ENCODE measurements at places on chromosomes 11 and 22.

DNA sequence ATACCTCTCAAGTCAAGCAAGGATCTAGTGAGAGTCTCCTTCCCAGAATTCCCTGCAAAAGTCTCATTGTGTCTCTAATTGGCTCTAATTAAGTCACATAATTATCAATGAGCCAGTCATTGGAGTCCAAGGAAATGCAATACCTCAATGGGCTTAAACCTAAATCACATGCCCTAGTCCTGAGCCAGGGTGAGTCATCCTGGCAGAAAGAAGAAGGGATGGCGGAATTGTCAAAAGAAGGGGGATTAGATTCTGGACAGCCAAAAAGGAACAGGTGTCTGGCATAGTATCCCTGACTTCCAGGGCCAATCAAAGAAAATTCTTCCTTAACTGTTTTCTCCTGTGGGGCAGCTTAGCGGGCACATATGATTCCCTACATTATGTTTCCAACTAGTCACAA, 25.1 kb upstream of the LDLRAD3 start:
- no peak for DNase-seq

- DNase-seq, result no peak
Measured at GRCh38 chr11:36530840-36531239, 20.8 kb upstream of the TRAF6 start.

DNA sequence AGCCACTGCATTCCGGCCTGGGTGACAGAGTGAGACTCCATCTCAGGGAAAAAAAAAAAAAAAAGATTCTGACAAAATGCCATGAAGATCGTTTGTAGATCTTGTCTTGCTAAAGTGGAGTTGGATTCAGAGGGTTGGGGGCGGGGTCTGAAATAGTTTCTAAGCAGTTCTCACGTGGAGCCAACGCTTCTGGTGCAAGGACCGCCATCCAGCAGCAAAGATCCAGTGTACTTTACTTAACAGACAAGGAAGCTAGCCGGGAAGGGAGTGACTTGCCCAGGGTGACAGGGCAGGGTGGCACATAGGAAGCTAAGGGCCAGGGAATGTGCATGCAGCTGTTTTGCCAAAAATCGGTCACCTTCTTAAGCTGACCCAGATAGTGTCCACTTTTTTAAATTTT, 27.4 kb downstream of the APOL1 start:
- DNase-seq, result no peak

DNA sequence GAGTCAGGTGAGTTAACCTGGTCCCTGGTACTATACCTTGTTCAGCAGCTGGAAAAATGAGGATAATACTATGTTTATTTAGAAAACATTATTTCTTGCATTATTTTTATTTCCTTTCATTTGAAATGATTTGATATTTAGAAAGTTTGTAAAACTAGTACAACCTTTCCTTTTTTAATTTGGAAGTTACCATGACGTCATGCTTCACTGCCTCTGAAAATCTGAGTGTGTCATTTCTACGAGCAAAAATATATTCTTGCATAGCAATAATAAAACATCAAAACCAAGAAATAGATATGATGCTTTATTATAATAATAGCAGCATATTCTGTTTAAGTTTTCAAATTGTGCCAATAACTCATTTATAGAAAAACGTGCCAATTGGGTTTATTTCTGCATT, 1445.0 kb upstream of the RAG2 start:
- no peak for DNase-seq

DNA sequence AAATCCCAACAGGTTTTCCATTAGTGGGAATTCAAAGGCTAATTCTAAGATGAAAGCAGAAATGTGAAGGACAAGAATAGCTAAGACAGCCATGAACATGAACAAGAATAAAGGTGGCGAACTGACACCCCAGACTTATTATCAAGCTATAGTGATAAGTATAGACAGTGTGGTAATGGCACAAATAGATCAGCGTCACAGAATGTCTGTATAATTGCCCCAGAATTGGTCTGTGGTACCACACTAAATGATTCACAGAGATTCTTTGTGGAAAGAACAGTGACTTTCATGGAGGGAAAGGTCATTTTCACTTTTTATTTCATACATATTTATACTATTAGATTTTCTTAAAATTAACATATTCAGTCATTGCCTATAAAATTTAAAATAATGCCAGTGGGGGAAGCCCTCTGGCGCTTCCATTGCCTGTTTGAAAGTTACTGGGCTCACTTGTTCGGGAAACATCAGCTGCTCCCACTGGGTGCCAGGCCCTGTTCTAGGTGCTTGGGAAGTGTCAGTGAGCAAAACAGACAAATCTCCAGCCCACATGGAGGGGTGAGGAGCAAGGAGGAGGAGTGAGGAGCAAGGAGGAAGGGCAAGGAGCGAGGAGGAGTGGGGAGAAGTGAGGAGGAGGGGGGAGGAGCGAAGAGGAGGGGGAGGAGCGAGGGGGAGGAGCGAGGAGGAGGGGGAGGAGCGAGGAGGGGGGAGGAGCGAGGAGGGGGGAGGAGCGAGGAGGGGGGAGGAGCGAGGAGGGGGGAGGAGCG, 11.3 kb upstream of the NLRP6 start:
- no peak for DNase-seq

- DNase-seq, result no peak
Measured at GRCh38 chr11:100712583-100712982, 25.5 kb downstream of the ARHGAP42 start.

- DNase-seq, result no peak
Measured at GRCh38 chr11:123945132-123945531, 1.5 kb upstream of the OR6T1 start.

GRCh38 chr11:3231851-3232744, at the start of gene MRGPRE:
Gene MRGPRE (minus strand): TSS chr11:3232417. CDS start chr11:3228799, 3,618 bp downstream.
- DNase-seq, result no peak

- no peak for DNase-seq
Measured at GRCh38 chr11:29781268-29781667, 235.6 kb downstream of the KCNA4 start.

Measured in C1 segment of cervical spinal cord (tissue), 14 donors.